Immature natural killer cell (primary cell): ENCODE measurements at places on chromosomes 1 and 21.

GRCh38 chr1:110756506-110756905 is 81.8 kb upstream of the KCNA3 start:
- no peak overlapping the region for H3K27ac ChIP-seq
- H3K4me3 ChIP-seq, result no peak overlapping the region
- no peak for DNase-seq

DNA sequence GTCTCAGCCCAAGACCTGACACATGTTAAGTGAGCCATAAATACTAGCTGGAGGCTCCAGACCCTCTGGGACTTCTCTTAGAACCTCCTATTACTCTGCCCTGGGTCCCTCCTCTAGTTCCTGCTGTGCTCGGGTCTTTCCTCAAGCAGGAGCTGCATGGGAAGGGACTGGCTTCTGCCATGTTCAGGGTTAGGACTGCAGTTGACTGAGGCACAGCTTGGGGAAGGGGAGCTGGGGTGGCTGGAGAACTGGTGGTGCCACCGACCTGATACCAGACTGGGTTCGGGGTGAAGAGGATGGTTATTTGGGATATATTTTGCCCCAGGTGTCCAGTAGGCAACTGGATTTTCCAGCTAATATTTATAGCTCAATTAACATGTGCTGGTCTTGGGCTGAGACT is 15.7 kb downstream of the HYI start:
- peaks cover 4% of the 10 kb centered on the region for H3K27me3 ChIP-seq
- no peak overlapping the region for H3K27ac ChIP-seq
- H3K36me3 ChIP-seq, result no peaks in the 10 kb centered on the region
- H3K4me3 ChIP-seq, result no peak overlapping the region
- no peaks in the 10 kb centered on the region for H3K4me1 ChIP-seq

DNA sequence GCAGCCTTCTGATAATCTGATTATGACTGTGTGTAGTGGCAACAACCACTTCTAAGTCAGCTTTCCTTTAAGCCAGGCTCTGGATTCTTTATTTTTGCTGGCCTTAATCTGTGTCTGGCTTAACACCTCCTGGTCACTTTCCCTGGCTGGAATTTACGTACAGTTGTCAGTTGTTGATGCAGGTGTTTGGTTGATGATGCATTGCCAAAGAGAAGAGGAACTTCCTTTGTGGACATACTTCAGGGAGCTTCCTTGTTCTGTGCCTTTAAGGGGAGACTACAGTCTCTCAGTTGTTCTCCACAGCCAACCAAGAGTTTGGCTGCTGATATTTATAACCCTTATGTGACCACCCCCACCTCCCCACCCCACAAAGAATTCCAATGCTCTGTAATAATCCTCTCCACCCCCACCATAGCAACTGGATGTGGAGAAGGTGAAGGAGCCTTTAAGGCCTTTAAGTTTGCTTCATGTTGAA is 96.0 kb upstream of the BMP8A start:
- no peak for DNase-seq
- H3K4me3 ChIP-seq, result no peak overlapping the region
- peaks cover 3% of the 10 kb centered on the region for H3K36me3 ChIP-seq
- H3K4me1 ChIP-seq, result peaks cover 77% of the 10 kb centered on the region
- H3K27ac ChIP-seq, result peak overlapping the region; percentile 28

GRCh38 chr1:116254776-116255175 is 118.3 kb upstream of the ATP1A1 start:
- H3K4me1 ChIP-seq, result no peaks in the 10 kb centered on the region
- no peak overlapping the region for H3K4me3 ChIP-seq
- no peaks in the 10 kb centered on the region for H3K36me3 ChIP-seq
- H3K27me3 ChIP-seq, result peaks cover 4% of the 10 kb centered on the region
- H3K27ac ChIP-seq, result no peak overlapping the region

GRCh38 chr1:223707256-223708000 is 4.9 kb upstream of the CAPN2 start:
- H3K27me3 ChIP-seq, result no peaks in the 10 kb centered on the region
- no peak overlapping the region for H3K27ac ChIP-seq
- H3K4me1 ChIP-seq, result peaks cover 20% of the 10 kb centered on the region

DNA sequence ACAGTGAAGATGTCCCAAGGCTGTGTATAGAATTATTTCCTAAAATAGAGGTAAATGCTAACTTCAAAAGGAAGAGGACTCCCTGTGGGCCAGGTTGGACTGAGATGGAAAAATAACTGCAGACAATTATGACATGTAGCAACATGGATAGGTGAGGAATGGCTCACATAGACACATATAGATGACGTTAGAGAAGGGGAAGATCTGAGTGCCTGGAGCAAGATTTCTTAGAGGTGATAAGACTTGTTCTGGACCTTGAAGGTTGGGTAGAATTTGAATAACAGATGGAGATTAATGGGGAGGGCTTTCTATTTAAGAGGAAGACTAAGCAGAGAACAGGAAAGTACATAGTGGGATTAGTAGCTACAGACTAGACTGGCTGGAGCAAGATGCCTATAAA is 76.9 kb downstream of the C1orf21 start:
- H3K36me3 ChIP-seq, result no peaks in the 10 kb centered on the region
- H3K27ac ChIP-seq, result peak overlapping the region; percentile 5
- H3K27me3 ChIP-seq, result no peaks in the 10 kb centered on the region
- no peak for DNase-seq
- peaks cover 57% of the 10 kb centered on the region for H3K4me1 ChIP-seq

DNA sequence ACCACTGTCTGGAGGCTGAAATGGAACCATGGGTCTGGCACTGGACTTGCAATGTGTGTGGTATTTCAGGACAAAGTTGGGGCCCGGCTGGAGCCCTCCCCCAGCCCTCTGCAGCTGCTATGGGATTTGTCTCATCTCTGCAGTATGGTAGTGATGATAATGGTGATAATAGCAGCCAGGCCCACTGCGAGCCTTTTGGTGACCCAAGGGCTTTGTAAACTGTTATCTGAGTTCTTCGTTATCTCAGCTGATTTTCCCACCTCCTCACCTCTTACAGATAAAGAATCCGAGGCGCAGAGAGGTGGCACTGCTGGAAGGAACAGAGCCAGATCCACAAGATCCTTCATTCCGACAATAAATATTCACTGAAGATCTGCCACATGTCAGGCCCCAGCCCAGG is 11.7 kb upstream of the WNT4 start:
- no peaks in the 10 kb centered on the region for H3K36me3 ChIP-seq
- H3K4me3 ChIP-seq, result no peak overlapping the region
- H3K4me1 ChIP-seq, result peaks cover 3% of the 10 kb centered on the region
- H3K27ac ChIP-seq, result no peak overlapping the region

DNA sequence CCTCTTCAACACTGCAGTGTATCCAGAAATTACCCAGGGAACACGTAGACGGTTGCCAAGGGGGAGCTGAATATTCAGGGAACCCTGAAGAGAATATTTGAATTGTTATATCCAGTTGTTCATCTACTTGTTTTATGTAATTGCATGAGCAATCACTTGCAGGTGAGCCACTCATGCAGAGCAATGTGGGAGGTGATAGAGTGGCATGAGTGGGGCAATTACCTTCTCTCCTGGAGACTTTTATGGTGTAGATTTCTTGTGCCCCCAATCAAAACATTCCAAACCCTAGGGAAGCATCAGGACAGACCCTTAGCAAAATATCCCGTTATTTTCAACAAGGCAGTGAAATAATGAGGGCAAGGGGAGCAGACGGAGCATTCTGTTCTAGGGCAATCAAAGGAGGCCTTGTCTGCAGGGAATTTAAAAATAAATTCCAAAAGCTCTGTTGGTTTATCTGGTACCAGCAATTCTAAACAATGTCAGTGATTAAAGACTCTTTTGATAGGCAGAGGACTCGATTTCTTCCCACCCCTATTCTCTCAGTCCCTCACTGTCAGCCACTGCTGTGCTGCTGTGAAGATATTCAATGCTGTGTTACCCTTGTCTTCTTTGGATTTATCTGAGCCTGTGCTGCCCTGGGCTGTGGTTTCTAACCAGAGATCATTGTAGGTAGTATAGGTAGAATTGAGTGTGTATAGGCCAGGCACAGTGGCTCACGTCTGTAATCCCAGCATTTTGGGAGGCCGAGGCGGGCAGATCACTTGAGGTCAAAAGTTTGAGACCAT is 180.2 kb upstream of the MAP1LC3C start:
- no peaks in the 10 kb centered on the region for H3K4me1 ChIP-seq
- no peak for DNase-seq
- H3K27me3 ChIP-seq, result no peaks in the 10 kb centered on the region
- no peaks in the 10 kb centered on the region for H3K36me3 ChIP-seq
- no peak overlapping the region for H3K27ac ChIP-seq

GRCh38 chr1:207873055-207873890 is 37.7 kb downstream of the CD34 start:
- H3K36me3 ChIP-seq, result no peaks in the 10 kb centered on the region
- peak; percentile 15 for DNase-seq
- H3K4me3 ChIP-seq, result peak overlapping the region; percentile 73
- peaks cover 50% of the 10 kb centered on the region for H3K4me1 ChIP-seq

- peaks cover 2% of the 10 kb centered on the region for H3K27me3 ChIP-seq
- no peaks in the 10 kb centered on the region for H3K36me3 ChIP-seq
- H3K27ac ChIP-seq, result peak overlapping the region; percentile 78
- H3K4me1 ChIP-seq, result peaks cover 75% of the 10 kb centered on the region
Measured at GRCh38 chr1:41811051-41811795, 107.5 kb downstream of the HIVEP3 start.

DNA sequence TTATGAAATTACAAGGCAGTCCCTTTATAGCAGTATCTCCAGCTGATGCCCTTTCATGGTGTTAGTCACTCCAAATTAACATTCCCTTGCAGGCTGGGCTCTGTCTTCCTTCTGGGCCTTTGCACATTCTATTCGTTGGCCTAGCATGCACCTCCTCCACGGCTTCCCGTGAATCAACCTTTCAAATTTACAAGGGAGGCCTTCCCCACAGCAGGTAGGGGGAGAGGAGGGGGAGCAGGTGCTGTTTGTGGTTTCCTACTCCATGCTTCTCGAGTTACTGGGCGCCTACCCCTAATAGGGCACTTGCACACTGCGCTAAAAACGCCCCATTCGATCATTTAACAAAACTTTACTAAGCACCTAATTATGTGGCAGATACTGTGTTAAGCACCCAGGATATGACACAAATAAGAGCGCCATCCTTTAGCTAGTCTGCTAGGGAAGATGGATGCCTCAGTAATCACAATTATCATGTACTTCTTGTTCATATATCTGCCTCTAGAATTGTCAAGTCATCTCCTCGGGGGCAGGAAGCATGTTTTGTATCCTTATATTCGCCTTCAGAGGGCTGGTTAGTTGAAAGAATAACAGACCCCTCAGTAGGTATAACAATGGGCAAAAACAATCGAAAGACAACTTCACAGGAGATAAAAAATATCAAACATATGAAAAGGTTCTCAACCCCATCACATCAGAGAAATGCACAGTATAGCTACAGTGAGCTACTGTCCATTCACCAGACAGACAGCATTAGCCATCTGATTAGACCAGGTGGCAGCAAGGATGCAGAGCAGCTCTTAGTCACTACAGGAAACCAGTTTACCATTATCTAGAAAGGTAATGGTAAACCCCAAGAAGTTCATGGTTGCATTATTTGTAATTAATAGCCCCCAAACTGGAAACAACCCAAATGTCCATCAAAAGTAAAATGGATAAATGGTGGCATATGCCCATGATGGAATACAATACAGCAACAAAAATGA is 1.7 kb upstream of the ADAR start:
- no peak for DNase-seq
- H3K4me1 ChIP-seq, result peaks cover 40% of the 10 kb centered on the region
- peak overlapping the region; percentile 99 for H3K27ac ChIP-seq
- H3K27me3 ChIP-seq, result peaks cover 8% of the 10 kb centered on the region

- no peaks in the 10 kb centered on the region for H3K36me3 ChIP-seq
- H3K4me3 ChIP-seq, result no peak overlapping the region
- H3K27ac ChIP-seq, result no peak overlapping the region
- H3K27me3 ChIP-seq, result peaks cover 8% of the 10 kb centered on the region
- H3K4me1 ChIP-seq, result peaks cover 25% of the 10 kb centered on the region
Measured at GRCh38 chr1:15258833-15259621, 12.0 kb downstream of the FHAD1 start.

GRCh38 chr21:43645136-43645891 is 14.0 kb downstream of the HSF2BP start:
- peaks cover 4% of the 10 kb centered on the region for H3K27me3 ChIP-seq
- DNase-seq, result no peak
- peak overlapping the region; percentile 36 for H3K4me3 ChIP-seq
- H3K4me1 ChIP-seq, result peaks cover 16% of the 10 kb centered on the region

- DNase-seq, result no peak
- no peaks in the 10 kb centered on the region for H3K36me3 ChIP-seq
- H3K27me3 ChIP-seq, result peaks cover 3% of the 10 kb centered on the region
- no peak overlapping the region for H3K27ac ChIP-seq
Measured at GRCh38 chr1:34126486-34126885, 38.5 kb downstream of the CSMD2 start.

DNA sequence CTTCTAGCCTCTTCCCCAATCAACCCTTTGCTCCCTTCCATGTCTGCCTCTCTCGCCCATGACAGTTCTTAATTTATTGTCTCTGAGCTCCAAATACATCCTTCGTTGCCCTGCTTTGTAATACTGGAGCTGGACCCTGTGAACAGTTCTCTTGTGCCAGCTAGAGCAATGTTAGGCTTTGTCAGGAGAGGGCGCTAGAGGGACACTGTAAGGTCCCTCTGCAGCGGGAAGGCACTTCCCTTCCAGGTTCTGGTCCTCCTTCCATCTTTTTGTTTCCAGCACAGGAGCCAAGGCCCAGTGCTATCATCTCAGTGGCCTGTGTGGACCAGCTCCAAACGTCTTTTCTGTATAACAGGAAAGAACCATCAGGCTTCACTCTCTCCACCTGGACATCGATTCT is 95.9 kb downstream of the PTPRU start:
- no peak overlapping the region for H3K4me3 ChIP-seq
- no peaks in the 10 kb centered on the region for H3K36me3 ChIP-seq
- no peak overlapping the region for H3K27ac ChIP-seq

- peaks cover 3% of the 10 kb centered on the region for H3K27me3 ChIP-seq
- no peak for DNase-seq
- no peaks in the 10 kb centered on the region for H3K36me3 ChIP-seq
- no peak overlapping the region for H3K27ac ChIP-seq
Measured at GRCh38 chr1:56095696-56096665, 483.4 kb downstream of the PLPP3 start.

DNA sequence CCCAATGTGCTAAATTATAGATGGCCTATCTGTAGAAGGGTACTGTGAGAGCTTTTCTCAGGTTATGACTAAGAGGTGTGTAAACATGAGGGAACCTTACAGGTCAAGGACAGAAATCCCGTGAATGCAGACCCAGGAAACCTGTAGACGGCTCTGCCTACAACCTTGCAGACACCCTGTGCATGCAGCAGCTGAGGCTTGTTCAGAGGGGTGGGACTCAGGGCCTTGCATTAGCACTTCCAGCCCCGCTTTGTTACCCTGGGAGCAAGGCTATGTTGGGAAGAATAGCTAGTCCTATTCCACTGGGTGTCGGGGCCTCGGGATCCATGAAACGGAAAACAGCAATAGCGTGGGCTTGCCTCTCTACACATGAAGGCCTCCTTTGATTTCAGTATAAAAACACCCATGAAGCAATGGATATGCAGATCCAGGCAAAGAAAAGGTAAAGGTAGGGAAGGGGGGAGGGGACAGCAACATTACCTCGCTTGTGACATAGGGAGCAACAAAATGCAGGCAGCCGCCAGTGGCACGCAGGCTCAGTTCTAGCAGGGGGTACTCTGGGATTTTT is 9.5 kb upstream of the NDUFS5 start:
- H3K4me3 ChIP-seq, result no peak overlapping the region
- H3K27ac ChIP-seq, result no peak overlapping the region
- no peaks in the 10 kb centered on the region for H3K4me1 ChIP-seq

GRCh38 chr1:10328180-10328963 is 70.5 kb upstream of the PGD start:
- H3K36me3 ChIP-seq, result peaks cover 20% of the 10 kb centered on the region
- no peak for DNase-seq
- H3K4me1 ChIP-seq, result peaks cover 12% of the 10 kb centered on the region
- no peak overlapping the region for H3K27ac ChIP-seq
- H3K4me3 ChIP-seq, result no peak overlapping the region
